PC-3 (cell line): ENCODE measurements at places on chromosomes 2 and 18. TPM values are rescaled to one million over a fixed set of nuclear protein-coding genes. Genes with fewer than 3 reads are reported as not detected.

- peak; percentile 83 for DNase-seq
Observed at GRCh38 chr2:36562240-36562639, 35.7 kb downstream of the FEZ2 start.

DNA sequence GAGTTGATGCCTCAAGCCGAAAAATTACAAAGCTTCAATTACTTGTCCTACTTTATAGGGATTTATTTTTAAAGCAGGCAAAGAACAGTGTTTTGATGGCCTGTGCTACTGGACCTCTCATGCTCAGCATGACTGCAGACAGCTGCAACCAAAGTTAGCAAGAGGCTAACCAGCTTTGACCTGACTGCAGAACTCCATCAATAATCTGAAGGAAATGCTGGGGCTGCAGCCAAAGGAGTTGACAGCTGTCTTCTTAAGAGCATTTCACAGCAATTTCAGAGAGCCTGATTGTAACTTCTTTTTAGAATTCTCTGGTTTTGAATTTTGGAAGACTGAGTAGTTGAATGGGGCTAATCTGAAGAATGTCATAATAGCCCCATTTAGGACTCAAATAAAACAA is 46.5 kb upstream of the SESTD1 start:
- DNase-seq: no peak

DNA sequence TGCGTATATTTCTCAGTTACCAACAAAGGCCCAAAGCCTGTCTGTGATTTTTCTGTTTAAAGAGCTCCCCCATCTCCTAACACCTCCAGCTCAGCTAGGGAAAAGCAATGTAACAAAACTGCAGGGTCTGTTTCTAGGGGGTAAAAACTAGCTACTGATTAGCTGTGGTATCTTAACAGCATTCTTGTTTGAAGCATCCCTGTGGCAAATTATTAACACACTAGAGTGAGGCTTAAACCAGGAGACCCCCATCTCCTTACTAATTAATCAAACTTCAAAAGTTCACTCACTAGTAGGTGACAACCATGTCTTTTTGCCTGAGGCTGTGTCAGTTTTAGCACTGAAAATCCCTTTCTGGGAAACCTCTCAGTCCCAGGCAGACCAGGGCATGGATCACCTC is 186.2 kb upstream of the PARD3B start:
- DNase-seq: no peak

DNA sequence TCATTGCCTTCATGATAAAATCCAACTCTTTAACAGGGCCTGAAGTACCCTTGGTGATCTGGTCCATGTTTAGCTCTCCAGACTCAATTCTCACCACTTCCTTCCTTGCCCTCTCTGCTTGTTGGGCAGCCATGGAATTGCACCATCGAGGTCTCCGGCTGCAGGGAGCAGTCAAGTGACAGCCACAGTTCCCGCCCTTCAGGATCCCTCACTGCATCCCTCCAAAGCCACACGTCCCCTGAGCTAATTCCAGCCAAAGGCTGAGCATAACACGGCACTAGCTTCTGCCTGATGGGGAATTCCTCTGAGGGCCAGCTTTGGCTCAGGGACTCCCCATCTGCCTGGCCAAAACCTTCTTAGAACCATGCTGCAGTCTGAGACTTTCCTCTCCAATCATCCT is 47.4 kb upstream of the SLC1A4 start:
- DNase-seq: no peak

Gene SP5
- 0.47 and 4.8 TPM in 2 replicates for total RNA-seq

- DNase-seq: no peak
Observed at GRCh38 chr2:82098617-82099016, 1794.1 kb upstream of the LRRTM1 start.
